ENCODE measurements at places on chromosomes 13 and 19.

GRCh38 chr13:51043310-51043709 is 67.8 kb downstream of the C13orf42 start:
- DNase-seq: no peak

DNA sequence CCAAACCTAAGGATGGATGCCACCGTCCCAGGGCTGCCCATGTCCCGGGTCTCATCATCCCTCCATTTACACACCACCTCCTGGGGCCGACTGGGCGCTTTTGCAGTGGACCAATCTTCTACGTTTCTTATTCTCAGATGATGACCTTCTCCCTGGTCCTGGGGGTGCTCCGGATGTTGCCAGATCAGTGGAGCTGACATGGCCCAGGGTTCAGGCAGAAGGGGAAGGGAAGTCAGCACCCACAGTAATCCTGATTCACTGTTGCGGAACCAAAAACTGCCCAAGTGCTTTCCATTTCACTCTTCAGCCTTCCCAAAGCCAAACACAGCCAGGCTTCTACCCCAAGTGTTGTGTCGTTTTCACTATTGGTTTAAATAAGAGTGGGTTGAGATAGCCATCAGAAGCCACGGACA is 29.8 kb downstream of the RAB20 start:
- no peak for DNase-seq

- no peak for DNase-seq
These were observed 717 bp upstream of the NALCN start for GRCh38 chr13:101417043-101417406.

GRCh38 chr19:41929536-41930071 is 1.4 kb upstream of the ERFL start:
- no peak for DNase-seq

DNA sequence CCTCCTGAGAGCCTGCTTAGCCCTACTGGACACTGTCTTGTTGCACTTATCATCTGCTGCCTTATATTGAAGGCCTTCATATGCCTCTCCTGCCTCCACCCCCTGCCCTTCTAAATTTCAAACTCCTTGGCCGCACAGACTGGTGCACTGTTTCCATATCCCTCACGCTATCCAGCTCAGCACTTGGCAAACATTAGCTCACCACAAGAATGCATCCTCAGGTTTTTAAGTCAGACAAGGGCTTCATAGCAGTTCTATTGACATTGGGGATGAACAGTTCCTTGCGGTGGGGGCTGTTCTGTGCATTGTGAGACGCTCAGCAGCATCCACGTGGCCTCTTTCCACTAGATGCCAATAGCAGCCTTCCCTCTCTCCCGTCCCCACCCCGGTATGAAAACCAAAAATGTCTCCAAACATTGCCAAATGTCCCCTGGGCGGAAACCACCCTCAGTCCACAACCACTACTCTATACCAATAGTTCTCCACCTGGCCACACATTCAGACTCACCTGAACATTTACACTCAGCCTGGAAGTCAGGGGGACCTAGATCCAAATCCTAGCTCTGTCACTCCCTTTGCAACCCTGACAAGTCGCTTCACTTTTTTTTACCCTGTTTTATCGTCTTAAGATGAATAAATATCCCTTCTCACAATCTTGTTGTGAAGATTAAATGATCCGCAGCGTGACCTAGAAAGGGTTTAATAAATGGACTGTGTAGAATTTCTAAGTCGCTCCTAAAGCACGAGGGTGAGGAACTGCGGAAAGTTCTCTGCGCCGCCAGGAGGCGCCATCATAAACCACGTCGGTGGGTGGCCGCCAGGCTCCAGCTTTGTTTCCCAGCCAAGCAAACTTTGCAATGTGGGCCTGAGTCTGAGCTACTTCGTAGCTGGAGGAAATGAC is 3.6 kb upstream of the CEACAM3 start:
- peak; percentile 38 for DNase-seq

GRCh38 chr13:40148742-40149141 is 493.3 kb downstream of the COG6 start:
- DNase-seq: no peak

DNA sequence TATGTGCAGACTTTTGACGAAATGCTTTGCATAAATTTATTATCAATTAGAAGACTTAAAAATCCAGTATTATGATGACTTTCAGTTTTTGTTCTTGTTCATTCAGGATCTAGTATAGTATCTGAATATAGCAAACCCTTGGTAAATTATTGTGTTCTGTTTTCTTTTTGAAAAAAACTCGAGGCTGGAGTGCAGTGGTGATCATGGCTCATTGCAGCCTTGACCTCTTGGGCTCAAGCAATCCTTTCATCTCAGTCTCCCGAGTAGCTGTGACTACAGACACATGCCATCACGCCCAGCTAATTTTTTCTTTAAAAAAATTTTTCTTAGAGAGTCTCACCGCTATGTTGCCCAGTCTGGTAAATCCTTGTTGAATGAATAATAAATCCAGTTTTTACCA is 4.6 kb downstream of the FARP1 start:
- no peak for DNase-seq

DNA sequence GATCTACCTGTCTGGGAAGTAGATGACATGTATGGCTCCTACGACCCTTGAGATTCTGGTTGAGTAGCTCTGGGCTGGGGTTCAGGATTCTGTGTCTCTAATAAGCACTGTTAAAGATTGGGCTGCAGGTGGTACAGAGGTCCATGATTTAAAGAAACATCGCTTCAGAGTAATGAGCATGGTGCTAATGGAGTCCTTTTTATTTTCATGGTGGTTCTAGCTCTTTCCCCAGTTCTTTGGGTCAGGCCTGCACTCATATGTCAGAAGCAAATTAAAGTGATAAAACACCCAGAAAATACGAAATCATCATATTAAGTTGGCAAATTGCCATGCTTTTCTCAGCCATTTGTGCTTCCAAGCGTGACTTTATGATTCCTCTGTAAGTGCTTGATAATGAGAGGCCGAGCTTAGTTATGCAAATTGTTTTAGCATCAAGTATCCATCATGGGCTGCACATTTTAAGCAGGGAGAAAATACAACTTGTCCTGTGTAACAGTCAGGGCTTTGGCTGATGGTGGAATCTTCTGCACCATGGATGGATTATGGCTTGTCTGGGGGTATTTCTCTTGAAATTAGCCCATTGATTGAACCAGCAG is 45.1 kb downstream of the MTUS2 start:
- DNase-seq: no peak

- DNase-seq: peak; percentile 63
These were observed 13.1 kb downstream of the EPS8L1 start for GRCh38 chr19:55088543-55089341.

GRCh38 chr13:74250738-74251190 is 116.6 kb upstream of the KLF12 start:
- DNase-seq: no peak

GRCh38 chr19:4386041-4386782 is 14.1 kb downstream of the SH3GL1 start:
- no peak for DNase-seq

- no peak for DNase-seq
These were observed 41.1 kb downstream of the ARHGAP35 start for GRCh38 chr19:46901701-46902401.

DNA sequence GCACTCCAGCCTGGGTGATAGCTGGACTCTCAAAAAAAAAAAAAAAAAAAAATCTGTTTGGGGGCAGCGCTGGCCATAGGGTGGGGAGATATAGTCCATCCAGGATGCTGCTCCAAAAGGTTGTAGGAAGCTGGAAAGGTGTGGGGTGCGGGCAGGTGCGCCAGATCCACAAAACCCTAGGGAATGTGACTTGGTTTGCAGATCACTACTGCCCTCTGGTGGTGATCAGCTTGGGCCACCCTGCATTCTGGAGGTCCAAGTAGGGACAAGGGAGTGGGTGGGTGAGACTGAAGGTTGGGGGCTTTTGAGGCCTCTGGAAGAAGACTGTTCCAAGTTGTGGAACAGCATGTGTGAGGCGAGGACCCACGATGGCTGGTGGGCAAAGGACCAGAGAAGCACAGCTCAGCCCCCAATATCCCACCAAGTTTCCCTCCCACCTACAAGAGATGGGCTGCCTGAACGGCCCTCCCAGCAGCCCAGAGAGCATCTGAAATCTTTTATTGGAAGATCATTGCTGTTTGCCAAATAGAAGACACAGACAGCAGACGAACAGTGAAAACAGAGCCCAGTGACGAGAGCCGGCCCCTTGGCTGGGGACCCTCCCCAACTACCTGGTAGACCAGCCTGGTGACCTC is 10.4 kb upstream of the TYK2 start:
- peak; percentile 60 for DNase-seq

DNA sequence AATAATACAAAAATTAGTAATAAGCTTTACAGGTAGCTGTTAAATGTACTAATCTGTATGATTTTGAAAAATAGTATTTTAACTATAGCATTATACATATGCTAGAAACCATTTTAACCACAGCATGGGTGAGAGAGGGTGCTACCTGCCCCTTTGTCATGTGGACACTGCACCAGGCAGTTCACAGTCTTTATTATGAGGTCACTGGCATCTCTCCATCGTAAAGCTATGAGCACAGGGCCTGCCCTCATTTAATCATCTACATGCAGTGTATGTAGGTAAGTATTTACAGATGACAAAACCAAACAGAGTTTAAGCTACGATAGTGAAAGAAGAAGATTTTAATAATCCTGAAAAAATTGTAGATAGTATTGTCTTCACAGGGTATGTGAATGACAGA is 21.7 kb downstream of the EDNRB start:
- DNase-seq: no peak

GRCh38 chr19:33156334-33156733 is 24.4 kb downstream of the WDR88 start:
- no peak for DNase-seq

DNA sequence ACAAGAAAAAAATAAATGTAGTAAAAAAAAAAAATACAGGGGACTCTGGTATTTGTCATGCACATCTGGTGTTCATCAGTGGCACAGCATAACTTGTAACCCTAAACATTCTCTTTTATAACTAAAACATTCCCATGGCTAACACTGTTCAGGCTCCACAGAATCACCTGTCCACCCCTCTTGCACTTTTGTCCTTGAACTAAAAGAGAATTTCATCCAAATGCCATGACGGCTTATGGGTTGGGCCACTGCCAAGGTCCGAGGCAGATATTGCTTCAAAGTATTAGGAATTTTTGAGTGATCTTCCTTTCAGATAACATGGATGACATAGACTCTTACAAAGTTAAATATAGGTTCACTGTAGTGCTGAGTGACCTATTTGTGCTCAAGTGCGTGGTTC is 25.7 kb upstream of the SERP2 start:
- no peak for DNase-seq

GRCh38 chr19:3618144-3618810 is 8.3 kb downstream of the CACTIN start:
- peak; percentile 57 for DNase-seq

- DNase-seq: peak; percentile 24
These were observed 3.9 kb upstream of the ACOD1 start for GRCh38 chr13:76944456-76944855.

DNA sequence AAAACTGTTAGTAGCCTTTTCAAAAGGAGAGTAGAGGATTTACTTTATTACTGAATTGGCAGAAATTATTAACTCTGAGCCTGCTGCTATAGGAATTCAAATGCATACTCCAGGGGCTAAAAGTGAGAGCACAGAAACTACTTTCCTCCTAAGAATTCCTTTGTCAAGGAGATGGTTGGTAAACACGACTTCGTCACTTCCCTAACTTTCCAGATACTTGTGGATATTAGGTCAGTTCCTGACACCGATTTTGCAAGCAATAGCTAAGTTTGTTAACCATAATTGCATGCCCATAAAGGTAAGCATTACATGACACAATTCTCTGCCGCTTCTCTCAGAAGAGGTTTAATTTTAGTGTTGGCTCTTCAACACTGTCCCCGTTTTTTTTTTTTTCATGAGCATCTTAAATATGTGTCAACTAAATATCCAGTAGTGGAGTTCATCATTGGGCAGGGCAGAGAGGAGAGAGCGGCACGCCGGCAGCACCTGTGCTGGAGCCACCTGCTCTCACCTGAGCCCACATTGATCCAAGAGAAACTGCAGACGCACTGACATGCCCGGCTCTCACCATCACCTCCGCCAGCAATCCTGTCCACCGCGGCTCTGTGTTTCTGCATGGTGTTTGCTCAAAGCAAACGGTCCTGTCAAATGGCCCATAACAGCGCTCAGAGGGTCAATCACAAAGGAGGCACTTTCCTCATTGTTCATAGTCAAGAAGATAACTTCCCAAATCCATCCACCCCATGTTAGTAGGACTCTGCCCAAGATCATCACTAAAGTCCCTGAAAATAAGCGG is 2.6 kb downstream of the MED26 start:
- no peak for DNase-seq
